ENCODE measurements at places on chromosomes 12 and 14. TPM values are rescaled to one million over a fixed set of nuclear protein-coding genes. Genes with fewer than 3 reads are reported as not detected.

GRCh38 chr14:64500088-64500487 is 3.5 kb downstream of the ZBTB25 start:
- DNase-seq: no peak

TMEM119 gene
- not detected for total RNA-seq

STX2 gene
- 29.2 TPM for total RNA-seq

B4GALNT3 gene
- total RNA-seq: 1.8 TPM

DNA sequence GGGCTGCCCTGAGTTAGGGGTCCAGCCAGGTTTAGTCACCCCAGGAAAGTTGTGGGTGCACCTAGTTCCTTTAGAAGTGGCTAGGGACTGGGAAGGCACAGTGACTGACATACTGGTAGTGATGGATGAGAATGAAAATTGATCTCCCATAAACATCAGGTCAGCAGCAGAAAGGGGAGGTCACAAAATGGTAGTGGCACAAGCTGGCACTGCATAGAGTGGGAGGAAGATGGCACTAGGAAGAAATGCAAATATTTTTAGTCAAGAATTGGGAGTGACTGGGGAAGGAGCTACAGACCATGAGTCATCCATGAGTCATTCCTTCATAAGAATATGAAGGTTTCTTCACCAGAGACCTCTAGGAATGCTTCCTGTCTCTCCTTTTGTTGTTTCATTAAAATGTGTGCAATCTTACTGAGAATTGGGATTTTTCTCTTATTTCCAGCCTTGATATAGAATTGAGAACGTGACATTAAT is 198.3 kb upstream of the AMIGO2 start:
- peak; percentile 96 for DNase-seq

GRCh38 chr12:21509768-21510167 is 8.2 kb downstream of the GOLT1B start:
- DNase-seq: no peak

- no peak for DNase-seq
Observed at GRCh38 chr12:107349839-107350238, 256.5 kb upstream of the CRY1 start.

DNA sequence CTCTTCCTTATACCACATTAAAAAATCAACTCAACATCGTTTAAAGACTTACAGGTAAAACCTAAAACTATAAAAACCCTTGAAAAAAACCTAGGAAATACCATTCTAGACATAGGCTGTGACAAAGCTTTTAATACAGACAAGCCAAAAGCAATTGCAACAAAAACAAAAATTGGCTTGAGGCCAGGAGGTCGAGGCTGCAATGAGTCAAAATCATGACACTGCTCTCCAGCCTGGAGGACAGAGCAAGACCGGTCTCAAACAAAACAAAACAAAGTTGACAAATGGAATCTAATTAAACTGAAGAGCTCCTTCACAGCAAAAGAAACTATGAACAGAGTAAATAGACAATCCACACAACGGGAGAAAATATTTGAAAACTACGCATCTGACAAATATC is 1057.8 kb downstream of the FSCB start:
- DNase-seq: peak; percentile 1

GRCh38 chr12:50606675-50607375 is 102.0 kb downstream of the DIP2B start:
- DNase-seq: no peak

NEUROD4 gene
- total RNA-seq: not detected

SMCO2 gene
- not detected for total RNA-seq

- DNase-seq: no peak
Observed at GRCh38 chr12:57733928-57734327, 4.6 kb downstream of the AGAP2 start.

GRCh38 chr14:69038455-69039287 is 59.6 kb upstream of the ACTN1 start:
- DNase-seq: peak; percentile 78

DNA sequence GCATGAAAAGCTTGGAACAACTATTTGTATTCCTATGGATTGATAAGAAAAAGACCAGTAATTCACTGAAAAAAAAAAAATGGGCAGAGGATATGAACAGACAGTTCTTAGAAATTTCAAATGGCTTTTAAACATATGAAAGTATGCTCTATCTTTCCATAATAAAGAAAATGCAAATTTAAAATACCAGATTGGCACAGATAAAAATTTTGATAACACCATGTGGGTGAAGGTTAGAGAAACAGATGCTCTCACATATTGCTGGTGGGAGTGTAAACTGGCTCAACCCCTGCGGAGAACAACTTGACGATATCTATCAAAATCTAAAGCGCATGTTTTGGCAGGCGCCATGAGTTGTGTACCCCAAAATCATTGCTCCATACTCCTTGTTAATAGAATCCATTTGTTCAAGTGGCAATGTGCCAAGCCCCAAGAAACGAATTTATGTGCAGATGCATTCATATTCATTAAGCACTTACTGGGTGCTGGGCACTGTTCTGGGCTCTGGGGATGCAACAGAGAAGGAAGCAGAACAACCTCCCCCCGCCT is 29.5 kb upstream of the TMPO start:
- no peak for DNase-seq

DNA sequence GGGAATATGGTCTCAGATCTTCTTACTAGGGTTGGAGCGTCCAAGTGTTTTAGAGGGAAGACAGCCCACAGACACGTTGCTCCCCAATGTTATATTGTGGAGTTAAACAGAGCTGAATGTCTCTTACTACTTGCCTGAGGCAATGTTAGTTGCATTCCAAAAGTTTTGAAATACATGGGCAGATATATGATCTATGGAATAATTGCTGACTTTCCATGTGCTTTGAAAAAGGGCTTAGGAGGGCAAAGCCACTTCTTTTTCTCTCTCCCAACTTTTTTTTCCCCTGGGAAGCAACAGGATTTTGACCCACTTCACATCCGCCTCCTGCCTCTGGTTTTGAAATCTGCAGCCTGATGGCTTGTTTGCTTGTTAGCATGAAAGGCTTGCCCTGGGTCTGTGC is 33.7 kb upstream of the PAX9 start:
- no peak for DNase-seq

KRT7 gene
- total RNA-seq: 3.0 TPM

GPR132 gene
- total RNA-seq: not detected

DNA sequence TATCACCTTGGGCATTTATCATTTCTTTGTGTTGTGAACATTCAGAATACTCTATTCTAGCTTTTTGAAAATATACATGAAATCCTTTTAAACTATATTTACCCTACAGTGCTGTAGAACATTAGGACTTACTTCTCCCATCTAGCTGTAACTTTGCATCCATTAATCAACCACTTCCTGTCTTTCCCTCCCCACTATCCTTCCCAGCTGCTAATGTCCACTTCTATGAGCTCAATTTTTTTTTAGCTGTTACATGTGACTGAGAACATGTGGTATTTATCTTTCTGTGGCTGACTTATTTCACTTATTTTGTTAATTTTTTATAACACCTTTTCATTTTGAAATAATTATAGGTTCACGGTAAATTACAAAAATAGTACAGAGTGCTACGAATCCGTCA is 136.0 kb downstream of the LMNTD1 start:
- no peak for DNase-seq

- no peak for DNase-seq
Observed at GRCh38 chr12:41287500-41288141, 99.5 kb downstream of the PDZRN4 start.

DNA sequence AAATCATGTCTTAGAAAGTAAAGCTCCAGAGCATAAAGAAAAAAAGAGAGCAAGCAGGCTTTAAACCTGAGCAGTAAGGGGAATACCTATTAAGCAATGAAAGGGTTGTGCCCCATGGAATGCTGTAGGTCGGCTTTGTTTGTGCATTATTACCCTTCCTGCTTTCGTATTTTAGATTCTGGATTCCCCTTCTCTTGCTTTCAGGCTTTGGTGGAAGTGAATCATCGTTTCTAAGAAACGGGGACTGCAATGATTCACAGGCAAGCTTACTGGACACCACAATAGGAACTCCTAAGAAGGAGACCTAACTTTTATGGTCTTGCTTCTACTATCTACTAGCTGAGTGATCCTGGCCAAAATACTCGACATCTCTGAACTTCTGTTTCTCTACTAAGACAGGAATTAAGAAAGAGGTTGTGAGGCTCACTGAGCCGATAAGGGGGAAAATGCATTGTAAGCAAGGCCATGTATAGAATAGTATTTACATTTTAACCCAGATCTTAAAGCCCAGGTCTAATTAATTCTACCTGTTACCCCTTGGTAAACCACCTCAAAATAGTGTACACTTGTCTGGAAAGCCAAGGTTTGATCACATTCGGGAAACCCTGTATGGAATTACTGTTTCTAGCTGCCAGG is 1.2 kb upstream of the BMAL2 start:
- peak; percentile 96 for DNase-seq

- DNase-seq: no peak
Observed at GRCh38 chr14:83171761-83172160, 1638.1 kb upstream of the SEL1L start.

DNA sequence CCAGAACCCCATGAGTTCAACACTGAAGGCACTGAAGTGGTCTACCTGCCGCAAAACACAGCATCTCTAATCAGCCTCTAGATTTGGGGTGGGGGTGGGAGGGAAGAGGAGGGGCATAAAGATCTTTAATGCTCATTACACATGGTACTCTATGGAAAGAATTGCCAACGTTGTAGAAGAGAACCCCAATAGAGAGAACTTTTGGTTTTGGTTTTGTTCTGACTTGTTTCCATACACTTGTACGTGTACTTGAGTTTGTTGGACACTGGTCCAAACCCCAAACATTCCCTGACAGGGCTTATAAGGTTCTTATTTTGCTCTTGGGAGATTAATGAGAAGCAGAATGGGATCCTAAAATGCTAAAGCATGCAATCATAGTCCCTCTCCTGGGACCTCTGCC is 31.0 kb downstream of the GNPTAB start:
- no peak for DNase-seq

C12orf75 gene
- 669 TPM for total RNA-seq

TCL1A gene
- total RNA-seq: not detected

GRCh38 chr12:71503579-71504391 is 64.2 kb downstream of the LGR5 start:
- DNase-seq: peak; percentile 7

HOXC12 gene
- total RNA-seq: not detected

GRCh38 chr14:77083082-77083481 is 15.0 kb upstream of the CIPC start:
- DNase-seq: no peak

AMN gene
- total RNA-seq: not detected

TAPBPL gene
- total RNA-seq: 5.4 TPM

DNA sequence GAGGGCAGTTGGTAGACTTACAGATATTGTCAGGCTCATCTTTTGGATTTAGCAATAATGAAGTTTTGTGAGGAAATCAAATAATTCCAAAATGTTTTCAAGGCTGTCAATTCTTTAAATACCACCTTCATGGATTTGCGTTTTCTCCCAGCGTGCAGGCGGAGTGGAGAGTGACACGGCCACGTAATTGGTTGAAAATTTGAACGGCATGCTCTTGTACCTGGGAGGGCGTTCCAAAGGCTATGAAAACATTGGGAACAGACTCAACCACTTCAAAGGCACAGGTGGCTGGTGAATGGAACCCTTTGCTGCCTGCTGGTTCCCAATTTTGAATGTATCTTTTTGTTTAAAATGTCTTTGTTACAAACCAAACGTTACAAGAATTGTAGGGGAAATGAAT is 12.4 kb downstream of the SMIM41 start:
- no peak for DNase-seq

DNA sequence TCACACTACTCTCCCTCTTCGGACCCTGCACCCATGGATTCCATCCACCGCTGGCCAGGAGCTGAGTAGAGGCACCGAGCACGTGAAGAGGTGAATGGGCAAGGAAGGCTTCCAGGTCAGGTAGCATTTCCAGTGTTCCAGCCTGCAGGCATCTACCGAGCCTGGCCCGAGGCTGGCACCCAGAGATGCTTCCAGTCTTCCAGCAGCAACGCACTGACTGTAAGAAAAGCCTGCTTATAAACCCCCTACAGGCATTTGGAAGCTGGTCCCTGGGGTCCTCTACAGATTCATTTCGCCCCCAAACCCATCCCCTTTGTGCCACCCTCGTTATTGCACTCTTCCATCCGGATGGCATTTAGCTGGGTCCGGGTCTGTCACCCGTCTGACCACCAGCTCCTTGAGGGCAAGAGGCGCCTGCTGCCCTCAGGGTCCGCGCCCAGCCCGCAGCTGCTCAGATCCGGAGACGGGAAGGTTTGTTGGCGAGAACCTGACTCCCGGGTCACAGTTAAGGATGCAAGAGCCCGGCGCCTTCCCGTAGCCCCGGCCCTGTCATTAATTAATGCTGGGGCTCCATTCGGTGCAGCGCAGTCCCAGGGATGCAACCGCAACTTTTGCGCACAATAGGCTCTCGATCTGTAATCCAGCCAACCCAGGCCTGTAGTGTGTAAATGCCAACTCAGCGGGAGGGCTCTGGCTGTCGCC is 614 bp upstream of the MARK3 start:
- DNase-seq: no peak

PIP4K2C gene
- total RNA-seq: 85.3 TPM

RPS6KL1 gene
- total RNA-seq: not detected

DNA sequence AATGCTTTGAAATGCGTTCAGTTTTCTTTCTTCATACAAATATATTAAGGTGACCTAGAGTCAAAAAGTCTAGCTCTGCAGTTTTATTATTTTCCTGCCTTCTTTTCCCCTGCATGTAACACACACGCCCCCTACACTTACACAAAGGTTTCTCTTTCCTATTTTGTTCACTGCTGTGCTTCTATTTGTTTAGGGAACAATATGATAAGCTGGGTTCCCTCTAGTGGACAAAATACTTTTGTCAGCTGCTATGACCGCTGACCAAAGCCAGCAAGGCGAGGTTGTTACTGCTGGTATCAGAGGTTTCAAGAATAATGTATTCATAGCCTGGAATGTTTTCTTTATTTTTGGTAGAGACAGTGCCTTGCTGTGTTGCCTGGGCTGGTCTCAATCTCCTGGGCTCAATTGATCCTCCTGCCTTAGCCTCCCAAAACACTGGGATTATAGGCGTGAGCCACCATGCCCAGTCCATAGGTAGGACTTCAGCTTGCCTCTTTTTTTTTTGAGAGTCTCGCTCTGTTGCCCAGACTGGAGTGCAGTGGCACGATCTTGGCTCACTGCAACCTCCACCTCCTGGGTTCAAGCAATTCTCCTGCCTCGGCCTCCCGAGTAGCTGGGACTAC is 33.4 kb downstream of the FNTB start:
- peak; percentile 77 for DNase-seq

DNA sequence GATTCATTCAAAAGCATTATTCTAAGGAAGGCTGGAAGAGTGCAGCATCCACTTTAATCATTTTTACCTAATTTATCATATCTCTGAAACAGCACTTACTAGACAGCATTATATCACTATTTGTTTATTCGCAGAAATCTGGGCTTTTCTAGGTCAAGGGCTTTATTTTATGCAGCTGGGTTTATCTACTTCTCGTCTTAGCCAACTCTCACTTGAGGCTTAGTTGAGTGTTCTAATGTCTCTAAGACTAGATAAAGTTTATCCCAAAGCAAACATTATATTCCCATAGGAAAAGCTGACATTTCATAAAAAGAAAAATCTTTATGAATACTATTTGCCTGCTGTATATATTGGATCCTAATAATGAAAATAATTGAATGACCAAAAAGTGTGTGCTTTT is 720.8 kb upstream of the FLRT2 start:
- no peak for DNase-seq

Measured in M059J (cell line).